ENCODE measurements at places on chromosomes 11 and 22. TPM values are rescaled to one million over a fixed set of nuclear protein-coding genes. Genes with fewer than 3 reads are reported as not detected.

- no peak for DNase-seq
Measured at GRCh38 chr11:100830978-100831732, 144.1 kb downstream of the ARHGAP42 start.

DNA sequence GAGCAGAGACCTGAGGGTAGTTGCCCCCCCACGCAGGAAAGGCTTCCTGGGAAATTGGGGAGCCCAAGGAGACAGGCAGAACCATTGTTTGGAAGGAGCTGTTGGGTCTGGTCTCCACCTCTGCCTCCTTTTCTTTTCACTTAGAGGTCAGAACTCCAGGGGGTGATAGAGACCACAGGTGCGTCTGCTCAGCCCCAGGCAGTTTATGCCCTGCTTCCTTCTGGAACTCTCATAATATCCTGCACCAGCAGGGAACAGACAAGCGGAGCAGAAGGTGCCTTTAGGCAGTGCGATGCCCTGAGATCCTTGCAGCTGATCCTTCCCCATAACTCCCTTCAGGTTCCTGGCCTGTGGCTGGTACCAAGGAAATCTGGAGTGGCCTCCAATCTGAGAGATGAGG, 120.2 kb downstream of the NECTIN1 start:
- no peak for DNase-seq

DNA sequence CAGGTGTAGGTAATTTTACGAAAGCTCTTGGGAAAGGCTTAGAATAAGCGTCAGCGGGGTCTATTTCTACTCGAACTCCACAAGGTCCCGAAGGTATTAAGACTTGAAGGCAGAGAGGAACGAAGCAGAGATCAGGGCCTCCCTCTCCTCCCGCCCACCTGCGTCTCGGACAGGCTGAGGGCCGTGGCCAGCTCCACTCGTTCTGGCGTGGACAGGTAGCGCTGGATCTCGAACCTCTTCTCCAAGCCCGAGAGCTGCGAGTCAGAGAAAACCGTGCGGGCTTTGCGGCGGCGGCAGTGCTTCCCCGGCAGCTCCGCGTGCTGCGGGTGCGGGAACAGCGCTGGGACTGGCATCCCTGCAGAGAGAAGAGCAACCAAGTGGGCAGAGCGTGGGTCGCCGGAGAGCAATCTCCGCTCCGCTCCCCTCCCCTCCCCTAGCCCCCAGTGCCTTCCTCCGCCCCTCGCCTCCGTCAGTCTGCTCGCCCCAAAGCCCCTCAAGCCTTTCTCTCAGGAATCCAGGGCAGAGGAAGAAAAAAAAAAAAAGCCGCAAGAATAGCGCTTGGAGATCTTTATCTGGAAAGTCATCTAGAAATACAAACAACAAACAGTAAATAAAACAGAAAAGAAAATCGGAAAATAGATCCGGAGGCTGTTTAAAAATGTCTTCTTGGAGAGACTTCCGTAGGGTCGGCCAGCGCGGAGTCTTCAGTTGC, 2.4 kb downstream of the BSX start:
- DNase-seq = no peak

GRCh38 chr22:50298266-50298637, 9.2 kb downstream of the PLXNB2 start:
- no peak for DNase-seq

C11orf87 gene
- total RNA-seq = 0.13 TPM

DNA sequence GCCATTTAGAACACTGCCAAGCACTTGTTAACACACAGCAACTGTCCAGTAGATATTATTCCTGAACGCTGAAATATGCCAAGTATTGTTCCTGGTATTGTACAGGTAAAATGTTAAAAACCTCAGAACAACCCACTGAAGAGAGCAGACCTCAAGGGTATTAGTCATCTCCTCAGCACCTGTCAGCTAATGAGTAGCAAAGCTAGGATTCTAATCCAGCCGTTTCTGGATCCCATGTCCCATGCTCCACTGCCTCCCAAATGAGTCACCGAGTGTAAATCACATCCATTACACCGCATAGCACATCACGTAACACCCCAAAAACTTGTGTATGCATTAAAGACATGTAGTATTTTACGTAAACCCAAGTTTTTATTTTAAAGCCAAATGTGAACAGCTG, 705.4 kb upstream of the TENM4 start:
- no peak for DNase-seq

- DNase-seq = no peak
Measured at GRCh38 chr11:120863359-120863758, 160.5 kb upstream of the TBCEL start.

OTOG gene
- not detected for total RNA-seq

- DNase-seq = no peak
Measured at GRCh38 chr11:19436932-19437331, 196.2 kb upstream of the E2F8 start.

GRCh38 chr11:85809863-85810262, 1.1 kb downstream of the SYTL2 start:
- DNase-seq = no peak

DNA sequence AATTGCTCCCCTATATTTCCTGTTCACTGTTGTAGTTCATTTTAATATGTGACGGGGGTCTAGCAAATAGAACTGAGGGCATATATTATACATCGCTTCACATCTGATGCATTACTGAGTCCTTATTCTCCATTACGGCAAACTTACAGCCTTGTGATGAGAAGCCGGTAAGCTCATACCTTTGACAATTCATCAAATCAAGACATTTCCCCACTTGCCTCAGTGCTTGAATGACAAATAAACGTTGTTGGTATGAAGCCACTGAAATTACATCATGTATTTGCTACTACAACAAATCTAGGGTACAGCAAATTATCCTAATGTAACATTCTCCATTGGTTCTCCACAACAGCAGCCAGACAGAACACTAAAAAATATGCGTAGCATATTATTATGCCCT, 1999.8 kb downstream of the LRRC4C start:
- DNase-seq = no peak

- DNase-seq = no peak
Measured at GRCh38 chr11:34036456-34036855, 15.1 kb upstream of the CAPRIN1 start.

MAP6 gene
- total RNA-seq = 3.7 TPM

- DNase-seq = no peak
Measured at GRCh38 chr11:134761926-134762247, 349.8 kb upstream of the B3GAT1 start.
